ENCODE measurements at places on chromosomes 12 and 14.
A peak's percentile ranks its signal among the peaks of the same experiment; 100 is the strongest.

- DNase-seq: no peak
These were observed 47.4 kb downstream of the ST8SIA1 start for GRCh38 chr12:22287101-22287500.

- DNase-seq: no peak
These were observed 1.2 kb downstream of the GPR132 start for GRCh38 chr14:105064001-105064400.

- no peak for DNase-seq
These were observed 85.1 kb downstream of the GCH1 start for GRCh38 chr14:54817506-54817905.

DNA sequence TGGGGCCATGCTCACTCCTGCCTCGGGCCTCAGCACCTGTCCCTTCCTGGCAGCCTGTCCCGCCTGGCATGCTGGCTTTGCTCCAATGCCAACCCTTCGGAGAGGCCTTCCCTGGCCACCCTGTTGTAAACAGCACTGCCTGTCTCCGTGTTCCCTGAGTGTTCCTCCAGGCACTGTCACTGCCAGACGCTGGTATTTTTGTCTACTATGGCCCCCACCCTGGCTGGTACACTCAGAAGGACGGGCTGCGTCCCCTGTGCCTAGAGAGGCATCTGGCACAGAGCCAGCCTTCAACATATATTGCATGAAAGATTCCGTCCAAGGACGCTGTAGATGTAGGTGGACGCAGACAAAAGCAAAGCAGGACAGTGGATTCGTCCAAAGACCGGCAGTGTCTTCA, 2.7 kb upstream of the ASPG start:
- DNase-seq: no peak

- DNase-seq: no peak
These were observed 40.2 kb downstream of the MOK start for GRCh38 chr14:102264775-102265174.

- DNase-seq: no peak
These were observed 755 bp upstream of the PTPN6 start for GRCh38 chr12:6950401-6950801.

GRCh38 chr14:67710209-67710608, 8.5 kb downstream of the RDH12 start:
- DNase-seq: no peak

- peak; percentile 97 for DNase-seq
These were observed 18.9 kb downstream of the TMEM63C start for GRCh38 chr14:77200406-77200985.
